Ureter (tissue), 1 donor: ENCODE measurements at places on chromosomes 11 and 22.

GRCh38 chr11:95143106-95143681 is 53.5 kb downstream of the ENDOD1 start:
- no peak for DNase-seq

GRCh38 chr11:71459767-71460320 is 6.8 kb downstream of the NADSYN1 start:
- DNase-seq: no peak

DNA sequence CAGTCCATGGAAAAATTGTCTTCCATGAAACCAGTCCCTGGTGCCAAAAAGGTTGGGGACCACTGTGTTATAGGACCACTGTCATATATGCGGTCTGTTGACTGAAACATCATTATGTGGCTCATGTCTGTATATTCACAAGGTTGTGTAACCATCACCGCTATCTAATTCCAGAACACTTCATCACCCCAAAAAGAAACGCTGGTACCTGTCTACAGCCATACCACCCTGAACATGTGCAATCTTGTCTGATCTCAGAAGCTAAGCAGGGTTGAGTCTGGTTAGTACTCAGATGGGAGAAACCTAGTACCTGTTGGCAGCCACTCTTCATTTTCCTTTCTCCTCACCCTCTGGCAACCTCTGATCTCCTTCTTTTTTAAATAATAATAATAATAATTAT is 12.9 kb upstream of the PIK3IP1 start:
- DNase-seq: no peak

- peak; percentile 31 for DNase-seq
Observed at GRCh38 chr11:70066136-70066520, 12.0 kb upstream of the ANO1 start.

- no peak for DNase-seq
Observed at GRCh38 chr11:109892321-109892794, 200.8 kb upstream of the ZC3H12C start.

DNA sequence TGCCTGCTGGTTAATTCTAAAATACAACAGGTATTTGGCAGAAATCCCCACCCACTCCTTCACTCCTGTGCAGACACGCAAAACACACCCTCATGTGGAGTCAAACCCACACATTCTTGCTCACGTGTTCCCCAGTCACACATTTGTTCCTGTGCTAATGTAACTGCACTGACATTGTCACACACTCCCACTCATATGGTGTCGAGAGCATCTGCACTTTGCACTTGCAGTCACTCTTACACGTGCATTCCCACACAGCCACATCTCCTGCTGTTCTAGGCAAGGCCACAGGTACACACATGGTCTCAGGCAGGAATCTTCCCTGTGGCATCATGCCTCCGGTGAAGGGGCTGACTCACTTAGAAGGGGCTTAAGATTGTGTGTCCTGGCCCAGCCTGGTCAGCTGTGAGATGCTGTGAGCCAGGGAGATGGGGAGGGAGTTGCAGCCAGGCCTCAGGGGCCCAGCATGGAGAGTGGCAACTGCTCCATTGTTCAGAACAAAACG is 395.0 kb downstream of the TENM4 start:
- no peak for DNase-seq

GRCh38 chr11:10809373-10810160 is 841 bp upstream of the EIF4G2 start:
- no peak for DNase-seq

DNA sequence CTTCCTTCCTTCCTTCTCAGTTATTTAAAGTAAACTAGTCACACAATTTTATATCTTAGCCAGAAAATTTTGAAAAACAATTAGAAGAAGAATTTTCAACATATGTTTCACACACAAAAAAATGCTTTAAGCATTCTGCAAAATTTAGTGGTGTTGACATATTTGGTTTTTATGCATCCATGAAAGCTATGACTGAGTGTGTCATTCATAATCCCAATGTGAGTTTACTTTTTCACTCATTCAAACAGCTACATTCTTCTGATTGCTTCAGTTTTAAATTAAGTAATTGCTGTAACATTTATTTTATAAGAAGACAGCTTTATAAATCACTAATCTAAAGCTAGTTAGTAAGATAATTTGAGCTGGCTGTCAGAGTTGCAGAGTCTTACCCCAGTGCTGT is 453.5 kb downstream of the LRRC4C start:
- no peak for DNase-seq

DNA sequence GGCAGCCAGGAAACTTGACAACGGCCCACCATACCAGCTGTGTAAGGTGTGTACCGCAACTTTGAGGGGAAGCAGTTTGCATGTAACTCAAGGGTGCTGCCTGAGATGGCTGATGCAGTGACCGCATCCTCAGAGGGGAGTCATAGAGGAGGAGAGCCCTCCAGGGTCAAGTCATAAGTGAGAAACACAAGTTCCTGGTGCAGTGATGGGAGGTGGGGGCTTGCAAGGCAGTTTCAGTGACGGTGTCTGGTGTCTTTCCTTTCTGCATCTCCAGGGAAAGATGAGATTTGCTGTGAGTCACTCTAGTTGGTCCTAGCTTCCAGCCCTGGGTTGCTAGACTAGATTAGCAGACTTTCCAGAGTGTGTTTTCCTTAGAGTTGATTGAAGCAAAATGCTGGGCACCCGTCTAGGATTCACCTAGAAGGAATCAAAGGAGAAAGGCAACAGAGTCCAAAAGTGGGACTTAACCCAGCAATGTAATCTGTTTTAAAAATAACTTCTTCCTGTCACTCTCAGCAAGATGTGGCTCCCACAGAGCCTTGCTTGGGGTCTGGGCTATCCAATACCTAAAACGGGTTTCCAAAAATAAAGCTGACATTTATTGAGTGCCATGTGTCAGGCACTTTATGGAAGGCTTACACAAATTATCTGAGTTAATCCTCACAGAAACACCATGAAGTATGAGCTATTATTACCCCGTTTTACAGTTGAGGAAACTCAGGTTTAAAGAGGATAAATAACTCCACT is 265.4 kb upstream of the PLET1 start:
- DNase-seq: no peak

- no peak for DNase-seq
Observed at GRCh38 chr11:12381875-12382274, 4.5 kb downstream of the PARVA start.

DNA sequence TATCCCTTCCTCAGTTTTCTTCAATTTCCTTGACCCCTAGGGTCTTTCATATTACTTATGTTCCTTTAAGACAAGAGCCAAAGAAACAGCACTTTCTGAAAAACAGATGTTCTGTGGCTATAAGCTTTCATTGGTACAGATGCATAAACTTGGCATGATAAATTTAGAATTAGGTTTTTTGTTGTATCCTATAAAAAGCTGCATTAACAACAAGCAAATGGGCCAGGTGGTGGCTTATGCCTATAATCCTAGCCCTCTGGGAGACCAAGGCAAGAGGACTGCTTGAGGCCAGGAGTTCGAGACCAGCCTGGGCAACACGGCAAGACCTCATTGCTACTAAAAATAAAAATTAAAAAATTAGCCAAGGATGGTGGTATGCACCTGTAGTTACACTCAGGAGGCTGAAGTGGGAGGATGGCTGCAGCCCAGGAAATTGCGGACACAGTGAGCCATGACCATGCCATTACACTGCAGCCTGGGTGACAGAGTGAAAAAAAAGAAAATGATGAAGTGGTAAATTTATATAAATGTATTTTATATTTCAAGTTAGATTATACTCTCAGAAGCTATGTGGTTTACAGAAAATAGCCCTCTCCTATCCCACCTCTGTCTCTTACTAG is 18.3 kb downstream of the KMT5B start:
- DNase-seq: peak; percentile 10

DNA sequence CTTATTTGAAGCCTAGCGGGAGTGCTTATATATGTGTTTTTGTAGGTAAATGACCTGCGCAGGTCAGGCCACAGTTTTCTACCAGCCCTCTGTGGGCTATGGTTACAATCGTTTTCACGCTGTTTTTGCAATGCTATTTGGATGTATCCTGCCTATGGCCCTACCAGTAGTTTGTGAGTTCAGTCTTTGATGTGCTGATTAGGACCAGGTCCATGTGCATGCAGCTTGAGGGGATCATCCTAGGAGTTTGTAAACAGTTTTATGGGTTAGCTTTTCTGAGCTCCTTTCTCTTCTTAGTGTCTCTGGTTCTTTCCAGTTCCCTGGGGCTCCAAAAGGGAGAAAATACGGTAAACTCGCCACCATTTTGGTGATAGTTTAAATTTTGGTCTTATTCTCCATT is 142.5 kb downstream of the LDLRAD3 start:
- DNase-seq: no peak

DNA sequence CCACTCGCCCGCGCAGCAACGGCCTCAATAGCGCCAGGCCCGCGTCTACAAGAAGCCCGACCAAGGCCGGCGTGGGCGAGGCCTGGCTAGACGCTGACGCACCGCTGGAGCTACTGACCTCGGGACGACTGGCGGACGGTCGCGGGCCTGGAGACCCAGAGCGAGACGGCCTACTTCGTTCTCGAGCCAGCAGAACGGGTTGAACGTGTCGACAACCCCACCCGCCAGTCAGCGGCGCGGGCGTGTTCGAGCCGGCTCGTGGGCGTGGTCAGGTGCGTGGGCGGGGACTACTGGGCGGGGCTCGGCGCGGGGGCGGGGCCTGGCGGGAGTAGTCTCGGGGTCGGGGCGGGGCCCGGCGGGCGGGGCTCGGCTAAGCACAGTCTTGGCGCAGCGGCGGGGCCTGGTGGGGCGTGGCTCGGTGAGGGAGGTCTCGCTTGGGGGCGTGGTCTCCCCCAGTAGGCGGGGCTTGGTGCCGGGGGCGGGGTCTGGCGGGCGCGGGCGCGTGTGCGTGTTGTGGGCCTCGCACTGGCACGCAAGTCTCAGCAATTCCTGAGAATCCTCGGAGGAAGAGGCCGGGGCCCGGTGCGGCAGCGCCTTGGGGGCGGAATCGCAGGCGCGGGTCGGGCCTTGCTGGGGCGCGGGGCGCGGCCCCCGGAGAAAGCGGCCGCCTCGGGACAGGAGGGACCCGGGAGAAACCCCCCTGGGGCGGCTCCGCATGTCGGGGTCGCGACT is at the start of gene RNH1:
RNH1 (minus strand) TSS at position 248 of the 732 bp plus-strand sequence. CDS start 5,080 bp downstream, outside the sequence.
- peak; percentile 99 for DNase-seq

DNA sequence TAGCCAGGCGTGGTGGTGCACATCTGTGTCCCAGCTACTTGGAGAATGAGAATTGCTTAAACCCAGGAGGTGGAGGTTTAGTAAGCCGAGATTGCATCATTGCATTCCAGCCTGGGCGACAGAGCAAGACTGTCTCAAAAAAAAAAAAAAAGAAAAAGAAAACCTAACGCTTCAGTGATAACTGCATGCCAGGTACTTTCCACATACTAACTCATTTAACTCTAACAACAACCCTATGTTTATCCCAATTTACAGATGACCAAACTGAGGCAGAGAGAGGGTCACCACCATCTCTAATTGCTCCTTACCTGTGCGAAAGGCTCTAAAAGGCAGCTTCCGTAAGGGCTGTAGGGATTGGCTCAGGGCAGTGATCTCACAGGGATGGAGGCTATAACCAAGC is 11.6 kb downstream of the PISD start:
- DNase-seq: no peak

DNA sequence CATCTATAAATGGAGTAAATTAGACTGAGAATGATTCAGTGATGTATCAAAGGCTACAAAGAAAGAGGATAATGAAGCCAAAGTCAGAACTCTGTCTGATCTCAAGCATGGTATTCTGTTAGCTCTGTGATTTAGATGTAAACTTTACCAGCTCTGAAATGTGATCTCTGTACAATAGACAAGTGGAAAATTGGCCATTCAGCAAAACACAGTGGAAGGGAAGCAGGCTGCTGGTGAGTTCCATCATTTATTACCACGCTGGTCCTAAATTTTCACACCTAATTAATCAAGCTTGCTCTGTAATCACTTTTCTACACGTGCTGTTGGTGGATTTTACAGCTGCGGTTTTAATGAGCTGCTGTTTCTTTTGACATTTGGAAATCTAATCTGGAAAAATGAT is 145.1 kb upstream of the OPCML start:
- no peak for DNase-seq

GRCh38 chr22:26474682-26475081 is 8.9 kb downstream of the HPS4 start:
- DNase-seq: no peak

DNA sequence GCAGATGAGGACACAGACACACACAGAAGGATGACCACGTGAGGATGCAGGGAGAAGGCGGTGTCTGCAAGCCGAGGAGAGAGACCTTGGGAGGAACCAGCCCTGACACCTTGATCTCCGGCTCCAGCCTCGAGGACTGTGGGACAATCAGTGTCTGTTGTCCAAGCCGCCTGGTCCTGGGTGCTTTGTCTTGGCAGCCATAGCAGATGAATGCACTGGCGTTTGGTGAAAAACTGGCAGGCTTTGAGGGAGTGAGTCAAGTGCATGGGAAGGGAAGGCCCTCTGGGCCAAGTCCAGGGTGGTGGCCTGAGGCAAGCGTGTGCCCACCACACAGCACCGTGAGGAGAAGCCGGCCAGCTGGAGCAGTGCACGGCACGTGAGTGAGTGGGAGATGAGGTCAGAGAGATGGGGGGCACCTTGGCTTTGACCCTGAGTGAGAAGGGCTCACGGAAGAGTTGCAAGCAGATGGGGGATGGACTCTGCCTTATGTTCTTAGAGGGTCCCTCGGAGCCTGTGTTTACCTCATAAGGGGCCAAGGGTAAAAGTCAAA is 12.4 kb upstream of the BRSK2 start:
- no peak for DNase-seq

- peak; percentile 75 for DNase-seq
Observed at GRCh38 chr11:68012843-68013610, 2.9 kb downstream of the ALDH3B1 start.

DNA sequence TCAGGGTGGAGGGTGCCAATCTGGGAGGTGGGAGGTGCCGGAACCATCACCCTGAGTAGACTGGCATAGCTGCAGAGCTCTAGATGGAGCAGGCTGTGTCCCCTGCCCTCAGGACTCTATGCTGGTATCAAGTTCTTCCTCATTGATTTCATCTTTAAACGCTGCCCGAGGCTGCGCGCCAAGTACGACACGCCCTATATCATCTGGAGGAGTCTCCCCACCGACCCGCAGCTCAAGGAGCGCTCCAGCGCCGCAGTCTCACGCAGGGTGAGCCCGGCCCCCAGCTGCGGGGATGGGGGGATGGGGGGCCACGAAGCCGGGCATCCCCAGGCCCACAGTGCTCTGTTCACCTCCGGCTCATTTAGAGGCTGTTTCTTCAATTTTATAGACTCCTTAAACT is 52.5 kb downstream of the GRAMD4 start:
- no peak for DNase-seq

GRCh38 chr11:102453302-102453695 is 734 bp upstream of the TMEM123 start:
- peak; percentile 51 for DNase-seq

GRCh38 chr11:68928136-68928880 is 24.6 kb downstream of the IGHMBP2 start:
- DNase-seq: no peak

GRCh38 chr11:71186806-71187205 is 65.6 kb downstream of the SHANK2 start:
- DNase-seq: no peak

GRCh38 chr11:123578778-123579481 is 75.5 kb downstream of the SCN3B start:
- DNase-seq: no peak

- no peak for DNase-seq
Observed at GRCh38 chr11:27973851-27974536, 134.0 kb downstream of the KIF18A start.

GRCh38 chr11:21635394-21636145 is 557.3 kb upstream of the ANO5 start:
- DNase-seq: no peak
